ENCODE measurements at places on chromosomes 1 and 21. TPM values are rescaled to one million over a fixed set of nuclear protein-coding genes. Genes with fewer than 3 reads are reported as not detected.

TTLL10 gene
- total RNA-seq = not detected

NBPF6 gene
- total RNA-seq = not detected

BSDC1 gene
- total RNA-seq = 64.7 TPM

RIPK4 gene
- total RNA-seq = 103 TPM

AADACL3 gene
- not detected for total RNA-seq

RHBDL2 gene
- not detected for total RNA-seq

CRYAA gene
- not detected for total RNA-seq

DNAJC6 gene
- 18.5 TPM for total RNA-seq

RAVER2 gene
- total RNA-seq = 21.6 TPM

LCE2C gene
- not detected for total RNA-seq

ST6GALNAC5 gene
- total RNA-seq = 1.2 TPM

SYT14 gene
- 36.1 TPM for total RNA-seq

CHRM3 gene
- total RNA-seq = 0.73 TPM

FAM151A gene
- not detected for total RNA-seq

KCNT2 gene
- not detected for total RNA-seq

ACADM gene
- total RNA-seq = 98.2 TPM

GPR37L1 gene
- total RNA-seq = not detected

ID3 gene
- 4.0 TPM for total RNA-seq

FAM177B gene
- not detected for total RNA-seq

IFI44L gene
- 174 TPM for total RNA-seq

ACKR1 gene
- total RNA-seq = under 0.01 TPM

MX2 gene
- total RNA-seq = 206 TPM

All from melanocyte of skin (primary cell).